ENCODE measurements at places on chromosomes 1 and 21.
A peak's percentile ranks its signal among the peaks of the same experiment; 100 is the strongest.

DNA sequence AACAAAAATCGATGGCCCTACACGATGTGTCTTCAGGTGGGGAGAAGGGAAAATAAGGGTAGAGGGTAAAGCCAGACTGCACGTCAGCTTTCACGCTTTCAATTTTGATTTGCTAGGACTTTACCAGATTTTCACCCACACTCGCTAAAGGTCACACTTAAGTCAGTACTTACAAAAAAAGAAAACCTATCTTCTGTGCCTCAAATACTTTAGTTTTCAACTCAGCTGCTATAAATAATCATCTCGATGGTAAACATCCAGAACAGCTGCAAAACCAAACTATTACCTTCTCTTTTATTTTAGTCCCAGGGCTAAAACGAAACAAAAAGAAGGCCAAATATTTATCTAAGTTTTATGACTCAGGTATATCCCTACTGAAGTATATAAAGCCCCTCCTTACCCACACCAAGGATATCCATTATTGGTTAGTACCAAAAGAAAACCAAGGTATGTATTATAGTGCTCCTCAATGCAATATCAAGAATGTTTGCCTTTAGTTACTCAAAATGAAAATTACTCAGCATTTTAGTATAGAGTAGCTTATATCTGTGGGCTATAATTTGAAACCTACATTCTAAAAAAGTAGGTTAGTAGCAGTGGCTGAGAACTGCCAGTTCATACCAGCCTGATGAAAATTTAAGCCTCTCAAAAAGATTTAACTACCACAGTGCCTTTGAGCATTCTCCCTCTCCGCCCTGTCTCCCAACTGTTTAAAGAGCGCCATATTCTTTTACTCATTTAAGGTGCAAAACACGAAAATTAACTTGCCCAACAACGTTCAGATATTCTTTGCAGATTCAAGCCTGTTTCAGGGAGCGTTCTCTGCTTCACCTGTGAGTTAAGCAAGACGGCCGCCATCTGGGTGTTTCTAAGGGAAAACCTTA is 1.5 kb downstream of the CSDE1 start:
- DNase-seq: no peak

DNA sequence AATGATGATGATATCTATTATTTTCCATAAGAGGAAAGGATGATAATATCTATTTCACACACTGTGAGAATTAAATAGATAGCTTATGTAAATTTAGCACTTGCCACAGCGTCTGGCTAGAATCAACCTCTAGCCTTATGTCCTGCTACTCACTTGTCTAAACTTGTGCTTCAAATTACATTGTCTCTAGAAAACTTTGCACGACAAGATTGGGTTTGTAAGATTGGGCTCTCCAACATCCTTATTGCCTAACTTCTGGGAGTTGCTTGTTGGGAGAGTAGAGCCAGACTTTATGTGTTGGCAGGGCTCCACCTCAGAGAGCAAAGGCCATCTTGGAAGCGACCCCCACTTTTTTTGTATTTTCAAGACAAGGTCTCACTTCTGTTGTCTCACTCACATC is 50.0 kb upstream of the POGK start:
- no peak for DNase-seq

GRCh38 chr21:42021371-42022090 is 11.4 kb upstream of the ZBTB21 start:
- DNase-seq: peak; percentile 26

DNA sequence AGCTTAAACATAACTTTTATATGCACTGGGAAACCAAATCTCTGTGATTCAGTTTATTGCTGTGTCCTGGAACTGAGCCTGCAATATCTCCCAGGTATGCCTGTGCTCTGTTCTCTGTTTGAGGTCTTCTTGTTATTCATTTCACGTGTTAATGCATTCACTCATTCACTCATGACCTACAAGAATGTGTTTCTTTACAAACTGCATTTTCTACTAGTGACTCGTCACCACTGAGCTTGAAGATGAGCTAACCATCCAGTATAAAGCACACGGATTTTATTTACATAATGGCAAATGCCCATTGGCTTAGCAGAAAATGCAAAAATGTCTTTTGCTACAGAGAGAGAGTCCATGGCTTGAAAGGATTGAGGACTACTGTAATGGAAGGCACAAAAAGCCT is 75.0 kb upstream of the DUSP10 start:
- DNase-seq: no peak

DNA sequence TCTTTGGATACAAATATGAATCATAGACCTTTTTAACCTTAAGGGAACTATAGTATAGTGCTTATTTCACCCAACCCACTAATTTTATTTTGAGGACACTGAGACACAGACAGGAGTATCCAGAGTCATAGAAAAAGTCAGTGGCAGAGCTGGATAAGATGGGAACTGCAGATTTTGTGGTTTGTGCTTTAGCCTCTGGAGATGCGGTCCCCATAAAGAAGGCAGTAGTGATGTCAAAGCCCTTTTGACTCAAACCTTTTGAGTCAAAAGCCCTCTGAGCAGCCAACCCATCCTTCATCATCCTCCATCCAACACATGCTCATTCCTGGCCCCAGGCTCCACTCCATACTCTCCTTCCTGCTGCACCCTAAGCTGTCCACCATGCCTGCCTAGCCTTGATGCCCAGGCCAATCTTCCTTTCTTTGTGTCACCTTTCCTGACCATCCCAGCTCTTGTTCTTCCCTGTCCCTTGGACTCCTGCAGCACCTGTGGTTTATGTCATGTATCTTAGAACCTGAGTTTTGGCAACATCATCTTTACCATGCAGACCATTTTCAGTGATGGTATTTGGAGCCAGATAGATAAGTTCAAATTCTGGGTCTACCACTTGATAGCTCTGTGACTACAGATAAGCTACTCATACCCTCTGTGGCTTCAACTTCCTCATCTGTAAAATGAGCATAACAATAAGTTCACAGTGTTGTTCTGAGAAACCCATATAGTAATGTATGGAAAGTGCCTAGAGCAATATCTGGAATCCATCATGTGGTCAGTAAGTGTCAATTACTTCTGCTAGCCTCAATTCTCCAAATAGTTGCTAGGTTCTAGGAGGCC is 20.1 kb downstream of the SLAMF1 start:
- DNase-seq: no peak

GRCh38 chr1:65435987-65436386 is 15.5 kb downstream of the LEPR start:
- DNase-seq: no peak

DNA sequence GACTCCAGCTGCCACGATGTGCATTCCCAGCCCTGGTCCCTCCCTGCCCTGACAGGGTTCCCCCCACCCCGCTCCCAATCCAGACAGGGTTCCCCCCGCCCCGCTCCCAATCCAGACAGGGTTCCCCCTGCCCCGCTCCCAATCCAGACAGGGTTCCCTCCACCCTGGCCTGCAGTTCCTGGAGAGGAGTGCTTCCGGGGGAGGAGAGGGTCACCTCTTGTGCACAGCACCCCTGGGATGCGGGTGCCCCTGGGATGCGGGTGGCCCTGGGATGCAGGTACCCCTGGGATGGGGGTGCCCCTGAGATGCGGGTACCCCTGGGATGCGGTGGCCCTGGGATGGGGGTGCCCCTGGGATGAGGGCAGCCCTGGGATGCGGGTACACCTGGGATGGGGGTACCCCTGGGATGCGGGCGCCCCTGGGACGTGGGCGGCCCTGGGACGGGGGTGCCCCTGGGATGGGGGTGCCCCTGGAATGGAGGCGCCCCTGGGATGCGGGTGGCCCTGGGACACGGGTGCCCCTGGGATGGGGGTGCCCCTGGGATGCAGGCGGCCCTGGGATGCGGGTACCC is 36.7 kb upstream of the SLC19A1 start:
- no peak for DNase-seq
